ENCODE measurements at places on chromosomes 7 and 10. TPM values are rescaled to one million over a fixed set of nuclear protein-coding genes. Genes with fewer than 3 reads are reported as not detected.

CPEB3 gene
- total RNA-seq: 3.8 TPM

IFT22 gene
- 33.4 TPM for total RNA-seq

DGKI gene
- 2.7 TPM for total RNA-seq

OR2A2 gene
- total RNA-seq: not detected

NT5C2 gene
- 73.1 TPM for total RNA-seq

GRCh38 chr7:3998060-3998459, 684.0 kb upstream of the FOXK1 start:
- no peaks in the 10 kb centered on the region for H3K36me3 ChIP-seq
- H3K27me3 ChIP-seq: no peaks in the 10 kb centered on the region
- H3K27ac ChIP-seq: no peak overlapping the region
- DNase-seq: no peak
- H3K4me1 ChIP-seq: no peaks in the 10 kb centered on the region

GRCh38 chr7:157193274-157193673, 54.5 kb downstream of the UBE3C start:
- H3K4me1 ChIP-seq: no peaks in the 10 kb centered on the region
- DNase-seq: no peak
- no peak overlapping the region for H3K4me3 ChIP-seq
- no peak overlapping the region for H3K27ac ChIP-seq
- no peaks in the 10 kb centered on the region for H3K27me3 ChIP-seq

DNA sequence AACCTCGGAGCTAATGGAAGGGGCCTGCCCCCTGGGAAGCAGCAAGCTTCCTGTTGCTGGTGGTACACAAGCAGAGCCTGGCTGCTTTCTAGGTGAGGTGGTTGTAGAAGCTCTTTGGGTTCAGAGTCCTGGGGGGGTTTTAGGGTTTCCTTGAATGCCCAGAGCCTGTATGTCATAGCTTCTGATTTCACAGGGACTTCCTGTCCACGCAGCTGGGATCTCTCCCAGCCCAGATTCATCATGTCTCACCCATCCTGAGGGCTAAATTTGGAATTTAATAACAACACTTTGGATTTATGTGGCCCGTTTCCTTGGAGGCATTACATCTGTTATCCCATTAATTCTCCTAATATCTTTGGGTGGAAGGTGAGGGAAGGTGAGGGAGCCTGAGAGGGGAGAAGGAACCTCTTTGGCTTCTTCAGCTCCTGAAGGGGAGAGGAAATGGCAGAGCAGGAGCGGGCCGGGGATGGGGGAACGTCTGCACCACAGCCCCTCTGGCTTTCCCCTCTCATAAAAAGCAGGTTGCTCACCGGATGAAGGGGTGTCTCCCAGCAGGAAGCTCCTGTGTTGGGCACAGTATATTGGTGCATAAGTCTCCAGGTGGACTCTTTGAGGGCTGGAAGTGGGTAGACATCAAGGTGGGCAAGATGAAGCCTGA, 19.7 kb downstream of the RPS24 start:
- no peaks in the 10 kb centered on the region for H3K36me3 ChIP-seq
- no peak for DNase-seq
- no peak overlapping the region for H3K4me3 ChIP-seq
- H3K27me3 ChIP-seq: no peaks in the 10 kb centered on the region
- no peaks in the 10 kb centered on the region for H3K4me1 ChIP-seq
- H3K27ac ChIP-seq: no peak overlapping the region

DNA sequence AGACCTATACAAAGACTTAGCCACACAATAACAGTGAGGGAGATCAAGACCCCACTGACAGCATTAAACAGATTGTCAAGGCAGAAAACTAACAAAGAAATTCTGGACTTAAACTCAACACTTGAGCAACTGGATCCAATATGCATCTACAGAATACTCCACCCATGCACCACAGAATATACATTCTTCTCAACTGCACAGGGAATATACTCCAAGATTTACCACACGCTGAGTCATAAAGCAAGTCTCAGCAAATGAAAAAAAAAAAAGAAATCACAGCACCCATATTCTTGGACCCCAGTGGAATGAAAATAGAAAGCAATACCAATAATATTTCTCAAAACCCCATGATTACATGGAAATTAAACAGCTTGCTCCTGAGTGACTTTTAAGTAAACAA, 680.2 kb downstream of the PCDH15 start:
- H3K4me3 ChIP-seq: no peak overlapping the region
- no peaks in the 10 kb centered on the region for H3K27me3 ChIP-seq
- DNase-seq: no peak
- H3K4me1 ChIP-seq: no peaks in the 10 kb centered on the region

CALHM1 gene
- total RNA-seq: not detected

DNA sequence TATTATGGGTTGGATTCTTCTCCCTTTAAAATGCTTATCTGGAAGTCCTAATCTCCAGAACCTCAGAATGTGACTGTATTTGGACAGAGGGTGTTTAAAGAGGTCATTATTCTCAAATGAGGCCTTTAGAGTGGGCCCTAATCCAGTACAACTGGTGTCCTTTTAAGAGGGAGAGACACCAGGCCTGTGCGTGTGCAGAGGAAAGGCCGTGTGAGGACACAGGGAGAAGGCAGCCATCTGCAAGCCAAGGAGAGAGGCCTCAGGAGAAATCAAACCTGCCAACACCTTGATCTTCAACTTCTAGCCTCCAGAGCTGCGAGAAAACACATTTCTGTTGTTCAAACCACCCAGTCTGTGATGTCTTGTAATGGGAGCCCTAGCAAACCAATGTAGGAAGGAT, 235.4 kb upstream of the MYO3A start:
- H3K4me1 ChIP-seq: no peaks in the 10 kb centered on the region
- DNase-seq: no peak
- H3K36me3 ChIP-seq: no peaks in the 10 kb centered on the region
- H3K4me3 ChIP-seq: no peak overlapping the region

SPAM1 gene
- not detected for total RNA-seq

GRCh38 chr7:33067921-33068320, 5.3 kb upstream of the NT5C3A start:
- H3K36me3 ChIP-seq: no peaks in the 10 kb centered on the region
- DNase-seq: no peak
- H3K4me1 ChIP-seq: no peaks in the 10 kb centered on the region
- H3K27me3 ChIP-seq: no peaks in the 10 kb centered on the region

- no peak overlapping the region for H3K4me3 ChIP-seq
- H3K27me3 ChIP-seq: no peaks in the 10 kb centered on the region
- no peak for DNase-seq
- H3K4me1 ChIP-seq: no peaks in the 10 kb centered on the region
- H3K27ac ChIP-seq: no peak overlapping the region
- H3K36me3 ChIP-seq: no peaks in the 10 kb centered on the region
Observed at GRCh38 chr7:41735206-41735605, 32.3 kb upstream of the INHBA start.

- H3K27ac ChIP-seq: peak within 1 kb of the TSS; percentile 98
- H3K36me3 ChIP-seq: no peaks in the 10 kb centered on the region
- H3K4me3 ChIP-seq: peak within 1 kb of the TSS; percentile 90
- peak; percentile 90 for DNase-seq
- peaks cover 19% of the 10 kb centered on the region for H3K4me1 ChIP-seq
Observed at GRCh38 chr7:123748734-123749536, at the start of gene WASL. Gene WASL (minus strand): TSS chr7:123749003. CDS start chr7:123748734, 269 bp downstream.
